ENCODE measurements at places on chromosomes 4 and X.
A peak's percentile ranks its signal among the peaks of the same experiment; 100 is the strongest.

DNA sequence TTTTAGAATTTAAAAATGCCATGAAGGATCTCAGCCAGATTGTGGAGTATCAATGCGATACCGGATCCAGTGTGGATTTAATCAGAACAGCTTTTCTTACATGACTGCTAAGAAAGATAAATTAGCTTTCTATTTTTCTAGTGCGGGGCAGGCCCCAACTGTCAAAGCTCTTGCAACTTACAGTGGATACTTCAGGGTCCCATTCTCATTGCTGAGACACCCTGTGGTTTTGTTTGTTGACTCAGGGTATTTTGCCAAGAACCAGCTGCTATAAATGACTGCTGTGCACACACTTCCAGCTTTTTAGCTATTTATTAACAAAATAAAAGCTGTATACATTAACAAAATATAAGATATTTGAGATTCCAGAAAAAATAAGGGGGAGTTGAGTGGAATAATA lies 166.4 kb downstream of the DCLK2 start:
- no peak for DNase-seq

- DNase-seq, result no peak
Measured at GRCh38 chr4:6118201-6118600, 82.1 kb downstream of the JAKMIP1 start.

GRCh38 chrX:128436397-128437103 lies 384.3 kb upstream of the ACTRT1 start:
- DNase-seq, result no peak

DNA sequence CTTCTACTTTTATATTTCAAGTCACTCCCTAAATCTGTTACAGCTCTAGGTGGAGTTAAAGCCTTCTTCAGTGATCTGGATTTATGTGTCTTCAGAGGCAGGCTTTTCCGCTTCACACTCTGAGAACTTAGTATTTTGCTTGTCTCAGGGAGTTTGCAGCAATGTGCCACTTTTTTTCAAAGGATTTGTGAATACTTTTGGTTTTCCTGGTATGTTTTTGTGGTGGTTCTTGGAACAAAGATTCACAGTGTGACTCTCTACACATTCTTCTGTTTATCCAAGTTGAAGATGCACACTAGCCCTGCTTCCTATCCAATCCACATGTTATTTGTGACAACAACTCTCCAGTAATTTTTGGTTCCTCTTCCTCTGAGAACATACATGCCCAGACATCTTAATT lies 1253.7 kb downstream of the TECRL start:
- DNase-seq, result no peak

DNA sequence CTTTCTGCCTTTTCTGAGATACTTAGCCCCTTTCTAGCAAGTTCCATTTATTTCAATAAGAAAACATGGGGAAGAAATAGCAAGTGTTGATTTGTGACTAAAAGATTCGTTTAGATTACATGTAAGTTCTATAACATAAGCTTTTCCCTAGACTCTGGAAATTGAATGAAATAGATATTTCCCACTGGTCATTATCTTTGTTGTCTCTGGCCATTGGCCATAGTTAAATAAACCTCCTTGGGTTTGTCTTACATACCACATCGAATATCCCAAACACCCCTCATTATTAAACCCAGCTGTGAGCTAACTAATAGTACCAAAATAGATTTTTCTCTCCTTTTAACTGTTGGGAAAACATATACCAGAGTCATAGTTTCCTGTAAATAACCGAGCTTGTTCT lies 534.8 kb downstream of the IQCM start:
- no peak for DNase-seq

DNA sequence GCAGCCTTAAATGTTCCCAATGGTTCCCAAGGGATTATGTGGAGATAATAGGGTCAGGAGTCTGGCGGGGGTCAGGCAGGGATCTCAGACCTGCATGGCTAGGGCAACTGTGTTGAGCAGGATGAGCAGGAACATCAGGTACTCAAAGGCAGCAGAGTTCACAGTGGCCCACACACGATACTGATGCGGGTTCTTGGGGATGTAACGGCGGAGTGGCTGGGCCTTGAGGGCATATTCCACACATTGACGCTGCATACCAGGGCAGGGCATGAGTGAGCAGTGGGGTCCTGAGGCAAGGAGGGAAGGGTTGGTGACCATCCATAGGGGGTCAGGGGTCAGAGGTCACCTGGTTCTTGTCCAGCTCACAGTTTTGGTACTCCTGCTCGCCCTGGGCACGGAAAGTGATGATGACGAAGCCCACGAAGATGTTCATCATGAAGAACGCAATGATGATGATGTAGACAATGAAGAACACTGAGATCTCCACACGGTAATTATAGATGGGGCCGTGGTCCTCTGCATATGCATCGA lies 15.1 kb upstream of the SYP start:
- no peak for DNase-seq

- DNase-seq, result no peak
Measured at GRCh38 chrX:10781847-10782530, 161.6 kb upstream of the MID1 start.

- DNase-seq, result peak; percentile 39
Measured at GRCh38 chr4:56656346-56656643, 24.8 kb downstream of the HOPX start.

DNA sequence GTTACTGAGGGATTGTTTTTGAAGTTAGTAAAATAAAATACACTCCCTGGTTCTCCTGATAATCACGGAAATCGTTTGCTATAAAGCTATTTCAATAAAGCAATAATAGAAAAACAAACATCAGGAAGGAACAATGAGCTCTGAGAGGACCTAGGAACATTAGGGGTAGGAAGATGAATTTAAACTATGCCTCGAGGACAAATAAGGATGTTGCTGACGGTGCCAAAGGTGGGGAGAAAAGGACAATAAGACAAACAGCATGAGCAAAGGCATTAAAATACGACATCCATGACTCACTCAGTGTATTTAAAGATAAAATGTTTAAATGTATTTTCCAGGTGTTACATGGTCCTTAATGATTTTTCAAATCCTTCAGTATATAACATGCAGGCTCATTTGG lies 110.3 kb downstream of the MTNR1A start:
- DNase-seq, result no peak

All from CD4-positive, alpha-beta T cell (primary cell).